ENCODE measurements at places on chromosomes 2 and 18.

- DNase-seq, result no peak
Observed at GRCh38 chr2:98335271-98335670, 11.0 kb upstream of the CNGA3 start.

DNA sequence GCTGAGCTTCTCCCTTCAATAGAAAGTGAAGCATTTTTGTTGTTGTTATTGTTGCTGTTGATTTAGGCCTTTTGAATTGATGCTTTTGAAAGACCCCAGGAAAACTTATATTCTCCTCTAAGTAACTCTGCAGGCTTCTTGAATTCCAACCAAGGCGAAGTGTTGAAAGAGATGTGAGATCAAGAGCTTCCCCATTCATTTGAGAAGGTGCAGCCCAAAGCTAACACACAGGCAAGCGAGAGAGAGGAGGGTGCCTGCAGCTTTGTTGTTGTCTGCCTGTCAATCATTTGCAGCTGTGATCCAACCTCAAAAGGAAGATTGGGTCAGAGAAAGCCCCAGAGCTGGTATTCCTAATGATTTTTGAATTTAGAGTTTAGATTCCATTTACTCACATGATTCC is 963.6 kb upstream of the CNTNAP5 start:
- DNase-seq, result no peak

- DNase-seq, result no peak
Observed at GRCh38 chr2:69608109-69608508, 35.4 kb downstream of the AAK1 start.

DNA sequence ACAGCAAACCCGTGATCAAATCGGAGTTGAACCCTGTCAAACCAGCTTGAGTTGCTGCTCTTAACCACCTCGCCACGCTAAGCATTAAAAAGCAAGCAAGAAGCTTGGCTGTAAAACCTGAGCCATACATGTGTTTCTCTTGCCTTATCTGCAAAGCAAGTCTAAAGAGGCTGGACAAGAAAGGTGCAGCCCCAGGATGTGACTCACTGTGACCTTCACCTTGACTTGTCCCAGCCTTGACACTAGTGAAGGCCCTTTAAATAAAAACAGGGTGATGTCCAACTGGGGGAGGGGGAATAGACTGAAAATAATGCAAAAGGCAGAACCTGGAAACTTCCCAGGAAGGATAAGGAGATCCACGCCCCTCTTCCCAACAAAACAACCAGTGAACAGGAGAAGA is 127.6 kb upstream of the NPAS2 start:
- DNase-seq, result no peak

GRCh38 chr2:177394594-177394973 is 2.0 kb downstream of the AGPS start:
- DNase-seq, result no peak

DNA sequence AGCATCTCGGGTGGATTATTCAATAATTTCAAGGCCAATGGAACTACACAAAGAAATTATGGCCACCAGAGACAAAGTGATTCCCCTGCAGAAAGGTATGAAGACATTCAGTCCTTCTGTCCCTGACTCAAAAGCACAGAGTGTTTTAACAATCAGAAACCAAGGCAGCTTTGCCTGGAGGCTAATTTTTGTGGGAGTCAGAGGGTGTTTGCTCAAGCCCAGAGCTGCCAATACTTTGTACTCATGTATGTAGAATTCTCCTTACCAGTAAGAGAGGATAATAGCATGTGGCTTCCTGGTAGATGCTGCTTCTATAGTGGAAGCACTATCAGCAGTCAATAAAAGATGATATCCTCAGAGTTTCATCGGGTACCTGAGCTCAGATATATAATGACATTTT is 178.4 kb downstream of the KCNE4 start:
- DNase-seq, result no peak

- DNase-seq, result no peak
Observed at GRCh38 chr18:56984731-56985130, 162.2 kb upstream of the BOD1L2 start.

DNA sequence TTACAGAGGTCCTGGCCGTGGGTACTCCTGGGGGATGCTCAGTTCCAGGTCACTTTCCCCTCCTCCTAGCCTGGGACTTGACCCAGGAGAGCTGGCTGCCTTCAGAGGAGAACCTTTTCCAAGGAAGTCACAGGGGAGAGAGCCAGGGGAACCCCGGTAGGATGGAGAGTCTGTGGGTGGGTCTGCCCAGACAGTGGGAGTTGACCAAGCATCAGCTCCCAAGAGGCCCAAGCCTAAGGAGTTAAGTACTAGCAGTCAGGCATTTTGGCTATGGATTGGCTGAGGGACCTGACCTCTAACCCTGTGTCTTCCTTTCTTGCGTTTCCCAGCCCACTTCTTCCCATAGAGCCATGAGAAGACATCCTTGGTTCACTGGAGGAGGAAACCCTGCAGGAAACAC is 48.8 kb upstream of the PLB1 start:
- peak; percentile 40 for DNase-seq

GRCh38 chr2:203740871-203741281 is 34.4 kb downstream of the CD28 start:
- peak; percentile 57 for DNase-seq

DNA sequence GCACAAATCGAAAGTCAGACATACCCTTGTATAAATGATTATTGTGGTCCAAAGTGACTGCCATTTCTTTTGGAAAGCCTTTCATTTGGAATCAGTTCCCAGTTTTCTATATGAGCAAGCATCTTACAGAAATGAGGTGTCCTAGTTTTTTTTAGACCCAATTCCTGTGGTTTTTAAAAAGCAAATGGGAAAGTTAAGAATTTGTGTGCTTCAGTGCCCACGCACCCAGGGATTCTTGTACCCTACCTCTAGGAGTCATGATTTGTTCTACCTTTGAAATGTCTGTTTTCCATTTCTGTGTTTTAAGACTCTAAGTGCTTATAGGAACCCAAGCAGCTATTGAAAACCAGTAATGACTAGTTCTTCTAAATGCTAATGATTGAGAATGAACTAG is 218.1 kb downstream of the CAMKMT start:
- no peak for DNase-seq

DNA sequence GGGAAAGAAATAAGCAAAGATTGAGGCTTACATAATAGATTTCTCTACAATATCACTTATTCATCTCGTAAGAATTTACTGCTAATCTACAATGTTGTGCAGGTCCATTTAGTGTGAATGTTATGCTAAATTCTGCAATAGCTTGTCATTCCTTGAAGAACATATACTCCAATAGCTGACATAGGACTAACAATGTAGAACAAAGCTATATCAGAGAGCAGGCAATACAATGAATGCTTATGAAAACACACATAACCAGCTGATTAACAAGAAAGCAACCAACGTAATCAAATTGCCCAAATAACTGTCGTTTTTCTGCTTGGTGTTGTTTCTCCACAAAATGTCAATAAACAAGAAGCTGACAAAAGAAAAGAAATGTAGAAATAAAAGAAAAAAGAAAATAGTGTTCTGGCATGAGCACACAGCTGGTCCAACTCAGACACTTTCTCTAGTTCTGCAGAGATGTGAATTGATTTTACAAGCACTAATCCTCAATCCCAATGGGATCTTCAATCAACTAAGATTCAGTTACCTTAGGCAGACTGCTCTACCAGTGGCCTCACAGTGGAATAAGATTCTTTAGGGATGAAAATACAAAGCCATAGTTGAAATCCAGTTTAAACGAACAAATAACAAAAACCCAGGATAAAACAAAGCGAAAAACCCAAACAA is 1024.7 kb upstream of the PIK3C3 start:
- DNase-seq, result no peak

DNA sequence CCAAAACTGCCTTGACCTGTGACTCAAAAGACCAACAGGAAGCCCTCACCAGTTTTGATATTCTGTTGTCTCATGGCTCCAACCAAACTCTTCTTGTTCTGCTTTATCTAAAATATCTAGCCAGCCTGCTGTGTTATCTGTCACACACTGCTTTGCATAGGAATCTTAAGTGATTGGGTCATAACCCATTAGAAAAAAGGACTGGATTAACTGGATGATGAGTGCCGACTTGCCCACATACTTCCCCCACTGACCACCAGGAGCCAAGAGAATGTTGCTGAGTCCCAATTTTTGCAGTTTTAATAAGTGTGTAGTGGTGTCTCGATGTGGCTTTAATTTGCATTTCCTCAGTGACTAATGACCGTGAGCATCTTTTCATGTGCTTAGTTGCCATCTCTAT is 6.5 kb downstream of the MOGAT1 start:
- no peak for DNase-seq

DNA sequence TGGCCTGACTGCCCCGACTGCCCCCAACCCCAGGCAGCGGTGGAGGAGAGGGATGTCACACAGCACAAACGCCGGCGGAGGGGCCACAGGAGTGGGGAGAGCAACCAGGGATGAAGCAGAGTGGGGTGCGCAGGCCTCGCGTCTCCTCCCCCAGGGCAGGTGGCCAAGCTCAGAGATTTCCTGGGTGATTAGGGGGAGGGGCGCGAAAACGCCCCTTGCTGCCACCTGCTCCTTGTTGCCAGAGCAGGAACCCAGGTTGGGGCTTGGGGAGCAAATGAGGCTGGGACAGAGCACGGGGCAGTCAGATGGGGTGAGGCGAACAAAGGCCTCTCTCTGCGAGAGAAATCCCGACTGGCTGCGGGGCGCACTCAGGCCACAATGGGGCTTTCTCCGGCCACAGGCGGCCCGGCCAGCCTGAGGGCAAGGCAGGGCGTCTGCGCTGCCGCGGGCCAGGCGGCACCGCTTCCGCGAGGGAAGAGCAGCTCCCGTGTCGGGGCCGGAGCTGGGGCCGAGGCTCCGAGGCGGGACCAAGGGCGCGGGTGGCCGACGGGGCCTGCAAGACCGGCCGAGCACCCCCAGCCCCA is 11.5 kb downstream of the TEX44 start:
- peak; percentile 14 for DNase-seq

DNA sequence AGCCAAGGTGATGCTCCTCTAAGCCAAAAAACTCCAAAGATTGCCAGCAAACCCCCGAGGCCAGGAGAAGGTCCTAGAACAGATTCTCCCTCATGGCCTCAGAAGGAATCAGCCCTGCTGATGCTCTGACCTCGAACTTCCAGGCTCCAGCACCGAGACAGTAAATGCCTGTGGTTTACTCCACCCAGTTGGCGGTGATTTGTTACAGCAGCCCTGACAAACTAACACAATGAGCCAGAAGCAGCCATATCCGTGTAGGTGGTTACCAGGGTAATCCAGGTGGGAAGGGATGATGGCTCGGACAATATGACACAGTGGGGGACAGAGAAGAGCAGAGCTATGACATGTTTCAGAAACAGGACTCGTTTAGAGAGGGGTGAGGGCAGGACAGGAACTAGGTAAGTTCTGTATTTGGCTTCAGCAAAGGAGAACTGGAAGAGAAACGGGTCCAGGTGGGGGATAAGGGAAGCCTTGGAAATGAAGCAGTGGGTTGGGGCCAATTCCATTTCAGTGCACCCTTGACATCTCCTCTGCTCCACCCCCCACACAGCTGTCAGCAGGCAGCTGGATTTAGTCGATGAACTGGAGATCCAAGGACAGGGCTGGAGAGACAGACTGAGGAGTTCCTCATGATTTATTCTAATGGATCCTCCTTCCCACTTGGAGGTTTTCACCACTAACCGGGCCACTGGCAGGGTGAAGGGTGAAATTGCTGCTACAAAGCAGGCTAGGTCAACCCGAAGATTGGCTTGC is 179.7 kb upstream of the SH3BP4 start:
- DNase-seq, result no peak

- no peak for DNase-seq
Observed at GRCh38 chr2:235483313-235483712, 10.5 kb upstream of the AGAP1 start.

- no peak for DNase-seq
Observed at GRCh38 chr18:59509481-59510442, 150.7 kb upstream of the LMAN1 start.

DNA sequence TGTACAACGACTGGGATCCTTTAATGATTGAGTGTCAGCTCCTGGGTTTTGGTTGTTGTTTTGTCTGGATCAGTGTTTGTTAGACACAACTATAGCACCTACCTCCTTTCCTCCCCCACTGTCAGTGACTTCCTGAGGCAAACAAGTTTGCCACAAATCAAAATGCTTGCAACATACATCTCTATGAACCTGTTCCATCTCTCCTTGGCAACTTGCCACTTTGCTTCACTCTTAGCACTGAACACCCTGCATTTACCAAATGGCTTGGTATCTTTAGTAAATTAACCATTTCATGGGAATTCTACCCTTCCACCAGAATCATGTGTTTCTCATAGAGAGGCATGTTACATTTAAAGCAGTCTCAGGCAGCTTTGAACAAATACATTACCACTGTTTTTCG is 301.1 kb upstream of the TANK start:
- no peak for DNase-seq

DNA sequence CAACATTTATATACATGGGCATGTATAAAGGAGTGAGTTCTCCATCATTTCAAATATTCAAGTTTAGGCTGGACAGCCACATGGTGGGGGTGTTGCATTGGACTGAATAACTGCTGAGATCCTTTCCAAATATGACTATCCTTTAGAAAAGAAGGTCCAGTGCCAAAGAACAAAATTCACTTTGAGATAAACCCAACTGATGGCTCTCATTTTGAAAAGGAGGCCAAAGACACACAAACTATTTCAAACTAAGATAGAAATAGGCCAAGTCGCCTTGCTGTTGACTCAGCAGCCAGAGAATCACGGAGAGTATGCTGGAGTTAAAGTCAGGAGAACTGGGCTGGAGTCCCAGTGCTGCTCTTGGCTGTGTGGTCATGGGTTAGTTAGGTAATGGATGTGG is 204.5 kb upstream of the LRATD1 start:
- no peak for DNase-seq

DNA sequence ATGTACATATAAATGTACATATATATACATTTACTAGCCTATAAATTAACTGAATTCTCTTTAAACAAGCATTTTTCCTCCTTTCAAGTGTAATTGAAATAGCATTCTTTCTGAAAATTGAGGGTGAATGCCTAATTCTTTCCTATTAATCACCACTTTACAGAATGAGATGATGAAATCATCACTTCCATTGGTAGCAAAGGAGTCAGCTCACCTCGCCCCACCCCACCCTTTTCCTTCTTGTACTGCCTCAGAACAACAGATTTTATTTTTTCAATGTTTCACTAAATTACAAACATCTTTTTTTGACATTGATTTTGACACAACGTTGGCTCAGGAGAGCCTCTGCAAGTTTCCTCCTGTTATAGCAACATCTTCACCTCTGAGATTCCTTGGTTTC is 181.9 kb upstream of the CDH7 start:
- DNase-seq, result no peak

DNA sequence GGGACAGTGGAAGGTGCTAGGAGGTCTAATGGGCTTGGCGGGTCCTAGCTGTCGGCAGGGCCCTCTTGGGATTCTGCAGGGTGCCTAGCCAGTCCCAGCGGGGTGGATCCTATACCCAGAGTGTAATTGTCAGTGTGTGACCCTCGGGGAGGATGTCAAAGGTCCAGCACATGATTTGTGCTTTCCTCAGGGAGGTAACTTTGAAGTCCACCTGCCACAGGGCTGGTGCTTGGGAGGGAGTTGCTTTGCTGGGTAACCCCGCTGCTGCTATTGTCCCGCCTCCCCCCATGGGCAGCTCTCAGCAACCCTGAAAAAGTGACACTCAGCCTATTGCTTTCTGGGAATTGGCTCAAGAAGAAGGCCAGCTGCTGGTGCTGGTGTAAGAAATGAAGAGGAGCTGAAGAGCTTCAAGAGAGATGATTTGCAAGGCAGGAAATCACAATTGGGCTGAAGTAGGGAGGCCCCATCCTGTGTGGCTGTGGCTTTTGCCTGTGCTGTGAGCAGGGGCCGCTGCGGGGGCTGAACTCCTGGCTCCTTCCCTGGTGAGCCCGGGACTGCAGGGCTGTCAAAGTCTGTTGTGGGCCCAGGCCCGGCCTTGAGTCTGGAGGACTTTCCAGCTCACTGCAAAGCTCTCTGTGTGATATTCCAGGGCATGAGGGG is 36.4 kb downstream of the EMILIN2 start:
- peak; percentile 54 for DNase-seq

- peak; percentile 32 for DNase-seq
Observed at GRCh38 chr2:191049728-191050639, 36.0 kb upstream of the STAT1 start.
